ENCODE measurements at places on chromosomes 13 and 19.

DNA sequence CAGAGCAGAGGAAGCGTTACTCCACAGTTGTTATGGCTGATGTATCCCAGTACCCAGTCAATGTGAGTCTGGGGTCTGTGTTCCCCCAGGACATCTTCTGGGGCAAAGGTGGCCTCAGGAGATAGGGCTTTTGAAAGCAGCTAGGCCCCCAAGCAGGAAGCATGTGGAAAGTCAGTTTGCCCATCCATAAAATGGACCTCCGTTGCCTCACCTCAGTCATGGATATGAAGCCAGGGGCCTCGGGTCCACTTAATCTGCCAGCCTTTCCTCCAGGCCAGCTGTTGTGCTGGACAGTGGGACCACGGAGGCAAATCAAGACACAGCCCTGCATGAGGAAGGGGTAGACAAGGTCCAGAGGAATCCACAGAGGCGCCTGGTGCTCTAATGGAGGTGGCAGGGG lies 3.3 kb downstream of the EPS8L1 start:
- no peak for DNase-seq

DNA sequence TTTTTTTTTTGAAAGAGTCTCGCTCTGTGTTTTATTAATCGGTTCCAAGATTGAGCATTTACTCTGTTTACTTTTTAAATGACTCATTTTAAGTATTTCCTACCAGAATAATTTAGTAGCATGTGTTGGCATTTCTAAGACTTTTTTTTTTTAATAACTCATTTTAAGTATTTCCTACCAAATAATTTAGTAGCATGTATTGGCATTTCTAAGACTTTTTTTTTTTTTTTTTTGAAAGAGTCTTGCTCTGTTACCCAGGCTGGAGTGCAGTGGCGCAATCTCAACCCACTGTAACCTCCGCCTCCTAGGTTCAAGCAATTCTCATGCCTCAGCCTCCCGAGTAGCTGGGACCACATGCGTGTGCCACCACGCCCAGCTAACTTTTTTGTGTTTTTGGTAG lies 13.1 kb downstream of the SETDB2 start:
- no peak for DNase-seq

DNA sequence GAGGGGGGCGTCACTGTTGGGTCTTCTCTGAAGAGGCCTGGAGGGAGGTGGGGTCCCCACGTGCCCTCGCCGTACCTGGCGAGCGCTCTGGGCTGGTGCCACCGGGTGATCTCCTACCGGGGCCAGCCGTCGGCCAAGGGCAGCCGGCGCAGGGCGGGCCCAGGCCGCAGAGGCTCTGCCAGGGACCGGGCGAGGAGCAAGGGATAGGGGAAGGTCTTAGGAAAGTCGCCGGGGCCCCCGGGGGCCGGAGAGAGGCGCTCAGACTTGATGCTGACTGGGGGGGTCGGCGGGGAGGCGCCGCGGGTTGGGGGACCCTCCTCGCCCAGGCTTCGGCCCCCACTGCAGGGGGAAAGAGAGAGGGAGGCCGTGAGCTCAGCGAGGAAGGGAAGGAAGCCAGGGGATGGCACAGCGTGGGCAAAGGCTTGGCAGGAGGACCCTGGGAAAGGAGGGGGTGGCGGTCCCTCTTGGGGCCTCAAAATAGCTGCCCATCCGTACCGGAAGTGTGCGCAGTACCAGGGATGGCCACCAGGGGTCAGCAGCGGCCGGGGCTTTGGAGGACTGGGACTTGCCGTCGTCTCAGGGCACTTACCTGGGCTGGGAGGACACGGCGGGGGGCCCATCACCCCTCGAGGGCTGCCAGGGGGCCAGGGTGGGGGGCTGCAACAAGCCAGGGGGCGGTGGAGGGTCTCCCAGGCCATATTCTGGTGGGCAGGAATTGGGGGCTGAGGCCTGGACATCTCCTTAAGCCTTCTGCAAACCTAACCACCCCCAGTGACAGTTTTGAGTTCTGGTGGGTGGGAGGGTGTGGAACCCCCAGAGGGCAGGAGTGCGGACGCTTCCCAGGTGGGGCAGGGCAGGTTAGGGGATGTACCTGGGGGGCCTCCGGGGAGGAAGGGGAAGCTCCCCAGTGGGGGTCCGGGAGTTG lies 7.7 kb upstream of the TMEM161A start:
- peak; percentile 14 for DNase-seq

- no peak for DNase-seq
Observed at GRCh38 chr19:28691683-28692082, 521.3 kb downstream of the UQCRFS1 start.

DNA sequence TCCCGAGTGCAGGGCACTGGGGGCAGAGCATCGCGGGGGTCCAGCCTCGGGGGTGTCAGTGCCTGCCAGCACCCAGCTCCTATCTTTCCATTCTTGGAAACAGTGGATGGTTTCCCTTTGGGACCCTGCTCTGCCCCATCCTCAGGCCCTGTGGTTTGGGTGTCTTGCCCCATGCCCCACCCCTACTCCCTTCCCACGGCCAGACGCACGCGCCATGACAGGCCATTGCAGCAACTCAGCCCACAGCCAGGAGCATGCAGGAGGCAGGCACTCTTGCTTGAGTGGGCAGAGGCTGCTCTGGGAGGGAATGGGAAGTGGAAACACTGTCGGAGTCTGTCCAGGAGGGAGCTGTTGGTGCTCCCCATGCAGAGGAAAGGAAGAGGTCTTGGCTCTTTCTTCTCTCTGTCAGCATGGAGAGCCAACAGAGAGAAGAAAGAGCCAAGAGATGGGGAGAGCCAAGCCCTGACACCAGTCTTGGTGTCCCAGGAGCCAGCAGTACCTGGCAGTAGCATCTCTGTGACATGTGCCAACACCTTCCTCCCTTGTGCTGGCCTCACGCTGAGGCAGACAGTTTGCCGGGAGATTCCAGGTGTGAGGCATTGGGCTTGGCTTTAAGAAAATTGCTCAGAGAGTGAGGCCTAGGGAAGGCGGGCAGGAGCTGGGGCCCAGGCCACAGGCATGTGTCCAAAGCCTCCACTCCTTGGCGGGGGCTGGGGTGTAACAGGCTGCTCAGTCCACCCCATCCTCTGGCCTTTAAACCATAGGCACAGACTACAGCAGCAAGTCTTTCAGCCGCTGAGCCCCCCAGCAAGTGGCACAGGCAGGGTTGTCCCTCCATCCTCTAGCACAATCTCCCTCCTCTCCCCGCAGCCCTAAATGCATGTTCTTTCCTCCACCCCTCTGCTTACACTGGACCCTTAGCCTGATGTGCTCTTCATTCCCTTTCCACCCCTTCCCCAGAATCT lies 86.7 kb upstream of the UQCRFS1 start:
- DNase-seq: no peak

DNA sequence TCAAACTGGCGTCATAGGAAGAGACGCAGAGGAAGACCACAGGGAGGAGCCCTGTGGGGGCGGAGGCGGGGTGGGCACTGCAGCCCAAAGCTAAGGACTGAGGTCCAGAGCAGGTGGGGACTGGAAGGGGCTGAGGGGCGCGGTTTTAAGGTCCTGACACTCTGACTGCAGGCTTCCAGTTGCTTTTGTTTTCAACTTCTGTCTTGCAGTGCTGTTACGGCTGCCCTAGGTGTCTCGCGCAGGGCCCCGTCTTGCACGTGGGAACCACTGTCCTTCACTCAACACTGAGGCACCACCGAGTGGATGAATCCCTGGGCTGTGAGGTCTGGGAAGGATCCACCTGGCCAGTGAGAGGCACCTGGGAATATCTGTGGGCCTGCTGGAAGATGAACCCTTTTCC lies 76.0 kb downstream of the TEX29 start:
- DNase-seq: no peak
